Activated CD8-positive, alpha-beta memory T cell treated with anti-CD3 and anti-CD28 coated beads, Interleukin-2, amount 10 ng/mL, durations not matched to agents 7 days and 5 days (primary cell): ENCODE measurements at places on chromosomes 5 and 9. TPM values are rescaled to one million over a fixed set of nuclear protein-coding genes. Genes with fewer than 3 reads are reported as not detected.

- H3K27ac ChIP-seq: no peak overlapping the region
- no peaks in the 10 kb centered on the region for H3K36me3 ChIP-seq
- no peaks in the 10 kb centered on the region for H3K4me1 ChIP-seq
- H3K27me3 ChIP-seq: no peaks in the 10 kb centered on the region
These were observed 55.4 kb downstream of the SNCAIP start for GRCh38 chr5:122367456-122367855.

DNA sequence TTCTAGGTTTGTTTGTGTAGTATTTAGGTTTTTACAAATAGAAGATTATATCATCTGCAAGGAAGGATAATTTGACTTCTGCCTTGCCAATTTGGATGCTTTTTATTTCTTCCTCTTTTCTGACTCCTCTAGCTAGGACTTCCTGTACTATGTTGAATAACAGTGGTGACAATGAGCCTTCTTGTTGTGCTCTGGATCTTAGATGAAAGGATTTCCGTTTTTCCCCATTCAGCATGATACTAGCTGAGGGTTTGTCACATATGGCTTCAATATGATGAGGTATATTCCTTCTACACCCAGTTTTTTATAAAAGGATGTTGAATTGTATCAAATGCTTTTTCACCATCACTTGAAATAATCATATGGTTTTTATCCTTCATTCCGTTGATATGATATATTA lies 101.4 kb downstream of the FBXO4 start:
- no peak for DNase-seq
- no peak overlapping the region for H3K4me3 ChIP-seq
- H3K27ac ChIP-seq: no peak overlapping the region
- H3K4me1 ChIP-seq: no peaks in the 10 kb centered on the region

DNA sequence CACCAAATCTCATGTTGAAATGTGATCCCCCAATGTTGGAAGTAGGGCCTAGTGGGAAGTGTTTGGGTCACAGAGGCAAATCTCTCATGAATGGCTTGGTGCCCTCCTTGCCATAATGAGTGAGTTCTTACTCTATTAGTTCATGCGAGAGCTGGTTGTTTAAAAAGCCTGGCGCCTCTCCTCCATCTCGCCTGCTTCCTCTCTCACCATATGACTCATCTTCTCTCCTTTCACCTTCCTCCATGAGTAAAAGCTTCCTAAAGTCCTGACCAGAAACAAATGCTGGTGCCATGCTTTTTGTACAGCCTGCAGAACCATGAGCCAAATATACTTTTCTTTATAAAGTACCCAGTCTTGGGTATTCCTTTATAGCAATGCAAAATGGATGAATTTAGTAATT lies 20.9 kb upstream of the ARHGAP26 start:
- peaks cover 13% of the 10 kb centered on the region for H3K4me1 ChIP-seq
- H3K36me3 ChIP-seq: no peaks in the 10 kb centered on the region
- H3K4me3 ChIP-seq: no peak overlapping the region

- no peaks in the 10 kb centered on the region for H3K27me3 ChIP-seq
- no peak for DNase-seq
- no peaks in the 10 kb centered on the region for H3K4me1 ChIP-seq
- no peak overlapping the region for H3K27ac ChIP-seq
- peaks cover 7% of the 10 kb centered on the region for H3K36me3 ChIP-seq
These were observed 47.0 kb downstream of the KLF9 start for GRCh38 chr9:70367305-70367930.

DNA sequence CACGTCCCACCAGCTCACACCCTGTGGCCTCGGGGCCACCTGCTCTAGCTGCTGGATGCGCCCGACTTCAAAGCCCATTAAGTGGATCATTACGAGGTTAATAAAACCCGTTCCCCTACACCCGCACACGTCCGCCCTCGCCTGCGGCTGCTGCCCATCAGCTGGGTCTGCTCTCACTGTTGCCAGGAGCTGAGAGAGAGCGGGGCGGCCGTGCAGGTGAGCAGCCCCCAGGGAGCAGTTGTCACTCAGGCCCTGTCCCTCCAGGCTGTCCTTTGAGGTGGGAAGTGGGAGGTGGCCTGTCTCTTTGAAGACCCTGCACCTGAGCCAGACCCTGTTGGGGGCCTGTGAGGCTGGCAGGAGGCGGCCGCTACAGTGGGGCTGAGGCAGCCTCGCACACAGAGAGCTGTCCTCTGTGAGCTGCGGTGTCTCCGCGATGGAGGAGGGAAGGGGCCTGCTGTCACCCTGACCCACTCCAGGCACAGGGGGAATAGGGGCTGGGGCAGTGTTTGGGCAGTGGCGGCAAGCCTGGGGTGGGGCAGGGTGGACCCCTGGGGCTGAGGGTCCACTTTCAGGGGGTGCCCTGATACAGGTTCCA lies 12.8 kb upstream of the UNC5A start:
- peaks cover 20% of the 10 kb centered on the region for H3K27me3 ChIP-seq
- no peak for DNase-seq
- H3K4me1 ChIP-seq: no peaks in the 10 kb centered on the region
- no peak overlapping the region for H3K27ac ChIP-seq
- no peaks in the 10 kb centered on the region for H3K36me3 ChIP-seq

GRCh38 chr5:165622864-165623536 lies 2117.6 kb downstream of the MAT2B start:
- no peak for DNase-seq
- H3K4me3 ChIP-seq: no peak overlapping the region
- H3K27me3 ChIP-seq: no peaks in the 10 kb centered on the region
- H3K27ac ChIP-seq: no peak overlapping the region

- H3K36me3 ChIP-seq: no peaks in the 10 kb centered on the region
- H3K27ac ChIP-seq: no peak overlapping the region
- no peak for DNase-seq
- peaks cover 56% of the 10 kb centered on the region for H3K27me3 ChIP-seq
- peaks cover 32% of the 10 kb centered on the region for H3K4me1 ChIP-seq
These were observed 208.9 kb upstream of the DMRTA1 start for GRCh38 chr9:22237497-22238363.

- H3K4me3 ChIP-seq: no peak overlapping the region
- H3K27me3 ChIP-seq: peaks cover 9% of the 10 kb centered on the region
- no peak for DNase-seq
- no peak overlapping the region for H3K27ac ChIP-seq
- no peaks in the 10 kb centered on the region for H3K36me3 ChIP-seq
These were observed 60.3 kb upstream of the SHB start for GRCh38 chr9:38129366-38129765.

DNA sequence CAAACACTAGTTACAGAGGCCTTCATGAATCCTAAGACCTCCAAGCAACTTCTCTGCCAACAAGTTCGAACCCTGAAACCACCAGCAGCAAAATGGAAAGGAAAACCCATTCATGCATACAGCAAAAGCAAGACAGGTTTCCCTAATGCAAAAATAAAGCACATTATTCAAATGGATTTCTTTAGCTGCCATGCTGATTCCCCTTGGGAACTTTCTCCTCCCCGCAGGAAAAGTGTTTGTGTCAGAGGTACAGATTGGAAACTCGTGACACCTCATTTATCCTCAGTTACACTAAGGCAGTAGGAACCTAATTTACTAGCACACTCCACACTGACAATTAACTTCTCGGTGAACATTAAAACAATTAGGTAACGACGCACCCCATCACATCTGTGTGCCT lies 63.4 kb downstream of the TLE1 start:
- H3K4me3 ChIP-seq: no peak overlapping the region
- no peaks in the 10 kb centered on the region for H3K4me1 ChIP-seq
- no peak for DNase-seq
- H3K36me3 ChIP-seq: no peaks in the 10 kb centered on the region
- H3K27ac ChIP-seq: no peak overlapping the region

DNA sequence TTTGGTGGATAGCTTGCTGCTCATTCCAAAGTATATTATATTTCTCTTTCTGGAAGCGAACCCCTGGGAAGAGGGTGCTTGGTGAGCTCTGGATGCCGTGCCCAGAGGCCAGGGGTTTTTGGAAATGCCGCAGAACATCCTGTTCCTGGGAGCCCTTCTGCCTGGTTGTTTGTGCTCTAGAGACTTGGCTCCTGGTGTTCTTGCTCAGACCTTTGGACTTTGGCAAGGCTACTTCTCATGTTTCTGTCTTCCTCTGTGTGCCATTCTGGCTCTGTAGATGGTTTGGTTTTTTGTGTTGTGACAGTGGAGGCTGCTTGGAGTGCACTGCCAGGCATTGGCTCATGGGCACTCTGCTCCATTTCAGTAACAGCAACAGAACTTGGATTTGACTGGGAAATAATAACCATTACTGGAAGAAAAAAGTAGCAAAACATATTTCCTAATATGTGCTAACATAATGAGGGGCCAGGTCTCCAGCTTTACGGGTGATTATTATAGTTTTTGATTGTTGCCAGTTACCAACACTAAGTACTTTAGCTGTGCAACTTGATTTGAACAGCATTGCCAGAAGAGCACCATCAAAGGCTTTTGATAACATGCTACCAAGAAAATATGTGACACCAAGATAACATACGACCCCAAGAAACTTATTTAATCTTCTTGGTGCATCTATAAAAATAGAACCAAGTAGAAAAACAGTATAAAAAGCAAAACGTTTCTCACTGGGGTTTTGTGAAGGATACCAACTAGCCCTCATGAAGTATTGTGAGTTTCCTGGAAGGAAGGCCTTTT lies 94.2 kb downstream of the PCSK1 start:
- no peak for DNase-seq
- H3K4me1 ChIP-seq: no peaks in the 10 kb centered on the region
- no peak overlapping the region for H3K4me3 ChIP-seq
- peaks cover 26% of the 10 kb centered on the region for H3K27me3 ChIP-seq

- H3K27ac ChIP-seq: no peak overlapping the region
- H3K36me3 ChIP-seq: no peaks in the 10 kb centered on the region
- peaks cover 3% of the 10 kb centered on the region for H3K27me3 ChIP-seq
- DNase-seq: no peak
- peaks cover 56% of the 10 kb centered on the region for H3K4me1 ChIP-seq
- no peak overlapping the region for H3K4me3 ChIP-seq
These were observed 107.0 kb upstream of the PCA3 start for GRCh38 chr9:76657265-76657664.

- DNase-seq: no peak
- H3K27ac ChIP-seq: no peak overlapping the region
- no peaks in the 10 kb centered on the region for H3K27me3 ChIP-seq
- H3K4me1 ChIP-seq: no peaks in the 10 kb centered on the region
These were observed 55.1 kb downstream of the CSNK1A1 start for GRCh38 chr5:149496166-149496565.

DNA sequence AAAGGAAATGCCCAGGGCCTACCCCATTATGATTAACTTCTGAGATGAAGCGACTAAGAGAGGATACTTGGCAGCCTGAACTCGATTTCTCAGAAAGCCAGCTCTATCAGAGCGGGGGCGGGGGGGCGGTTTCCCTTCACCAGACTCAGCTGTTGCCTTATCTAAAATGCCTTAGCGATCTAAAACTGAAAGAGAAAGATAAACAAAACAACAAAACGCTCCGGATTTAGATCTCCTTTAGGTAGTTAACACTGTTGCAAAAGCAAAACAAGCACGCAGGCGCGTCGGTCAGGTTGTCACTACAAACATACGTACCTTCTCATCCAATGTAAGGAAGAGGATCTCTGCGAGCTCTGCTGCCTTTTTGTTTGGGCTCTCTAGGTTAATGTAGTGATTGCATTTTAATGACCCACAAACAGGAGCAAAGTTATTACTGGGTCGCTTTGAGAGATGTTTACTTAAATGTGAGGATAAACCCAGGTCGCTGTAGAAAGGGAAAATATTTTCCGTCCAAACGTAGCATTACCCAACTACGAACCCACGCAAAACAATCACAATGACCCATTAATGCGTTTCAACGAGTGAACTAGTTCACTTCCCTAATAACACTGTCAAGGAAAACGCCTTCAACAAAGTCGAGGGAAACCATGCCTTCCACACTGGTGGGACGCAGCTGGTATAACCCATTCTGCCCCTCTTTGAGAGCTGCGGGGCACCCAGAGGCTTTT lies 982 bp downstream of the EPB41L4A start:
- no peaks in the 10 kb centered on the region for H3K36me3 ChIP-seq
- peaks cover 15% of the 10 kb centered on the region for H3K4me1 ChIP-seq
- H3K27me3 ChIP-seq: peaks cover 69% of the 10 kb centered on the region
- peak overlapping the region; percentile 69 for H3K4me3 ChIP-seq

Gene INSL6
- total RNA-seq: not detected

Gene SPARC
- total RNA-seq: 0.18 TPM

Gene FIBCD1
- total RNA-seq: not detected

Gene RGS7BP
- total RNA-seq: not detected
